ENCODE measurements at places on chromosomes 3 and 15.

DNA sequence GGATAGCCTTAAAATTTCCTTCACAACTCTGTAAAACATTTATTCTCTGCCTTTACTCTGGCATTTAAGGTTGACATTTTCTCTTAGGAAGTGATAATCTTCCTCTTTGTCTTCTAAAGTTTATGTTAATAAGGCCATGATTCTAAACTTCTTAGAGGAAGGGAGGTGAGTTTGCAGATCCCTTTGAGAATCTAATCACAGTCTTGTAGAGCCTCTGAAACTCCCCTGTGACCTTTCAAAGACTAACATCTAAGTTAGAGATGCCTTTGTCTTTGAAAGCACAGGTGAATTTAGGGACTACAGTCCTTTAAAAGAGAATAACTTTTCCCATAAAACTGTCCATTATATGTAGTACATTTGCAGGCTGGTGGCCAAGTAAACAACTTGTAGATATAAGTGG is 115.1 kb downstream of the PLCL2 start:
- no peak for DNase-seq

DNA sequence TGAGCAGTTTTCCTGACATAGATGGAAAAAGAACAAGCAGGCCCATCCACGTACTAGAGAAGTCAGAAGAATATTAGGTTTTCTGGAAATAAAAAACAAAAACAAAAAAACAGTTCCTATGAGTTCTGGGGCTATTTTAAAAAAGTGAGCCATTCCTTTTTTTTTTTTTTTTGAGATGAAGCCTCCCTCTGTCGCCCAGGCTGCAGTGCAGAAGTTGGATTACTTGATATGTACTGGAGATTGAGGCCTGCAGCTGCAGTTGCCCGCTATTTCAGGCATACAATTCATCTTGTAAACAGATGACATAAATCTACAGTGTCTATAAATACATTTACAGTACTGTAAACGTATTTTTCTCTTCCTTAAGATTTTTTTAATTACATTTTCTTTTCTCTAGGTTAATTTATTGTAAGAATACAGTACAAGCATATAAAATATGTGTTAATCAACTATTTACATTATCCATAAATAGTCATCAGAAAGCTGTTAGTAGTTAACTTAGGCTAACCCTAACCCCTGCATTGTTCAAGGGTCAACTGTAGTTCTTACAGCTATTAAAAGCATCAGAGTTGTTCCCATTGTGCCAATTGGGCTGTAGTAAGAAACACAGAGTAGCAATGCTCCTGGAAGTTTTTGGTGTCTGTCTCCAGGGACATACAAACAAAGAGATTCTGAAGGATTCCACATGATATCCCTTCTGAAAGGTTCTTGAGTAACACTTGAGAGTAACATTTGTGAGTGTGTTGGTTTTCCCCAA is 11.2 kb upstream of the ACTL6A start:
- DNase-seq, result no peak

DNA sequence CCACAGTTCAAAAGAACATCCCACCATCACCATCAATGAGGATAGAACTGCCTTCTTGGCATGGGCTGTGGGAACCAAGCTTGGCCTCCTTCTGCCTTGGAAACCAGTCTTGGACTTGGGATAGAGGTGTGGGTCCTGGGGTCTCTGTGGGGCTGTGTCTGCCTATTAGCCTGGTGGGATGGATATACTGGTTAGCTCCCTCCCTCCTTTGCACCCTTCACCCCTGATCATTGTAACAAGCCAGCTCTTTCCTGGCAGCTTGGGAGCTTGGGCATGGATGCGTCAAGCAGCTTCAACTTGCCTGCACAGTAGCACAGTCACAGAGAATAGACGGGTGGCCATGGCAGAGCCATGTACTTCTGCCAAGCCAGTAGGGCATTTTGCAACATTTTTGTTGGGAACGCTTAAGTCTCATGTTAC is 65.2 kb downstream of the SMAD6 start:
- DNase-seq, result no peak

DNA sequence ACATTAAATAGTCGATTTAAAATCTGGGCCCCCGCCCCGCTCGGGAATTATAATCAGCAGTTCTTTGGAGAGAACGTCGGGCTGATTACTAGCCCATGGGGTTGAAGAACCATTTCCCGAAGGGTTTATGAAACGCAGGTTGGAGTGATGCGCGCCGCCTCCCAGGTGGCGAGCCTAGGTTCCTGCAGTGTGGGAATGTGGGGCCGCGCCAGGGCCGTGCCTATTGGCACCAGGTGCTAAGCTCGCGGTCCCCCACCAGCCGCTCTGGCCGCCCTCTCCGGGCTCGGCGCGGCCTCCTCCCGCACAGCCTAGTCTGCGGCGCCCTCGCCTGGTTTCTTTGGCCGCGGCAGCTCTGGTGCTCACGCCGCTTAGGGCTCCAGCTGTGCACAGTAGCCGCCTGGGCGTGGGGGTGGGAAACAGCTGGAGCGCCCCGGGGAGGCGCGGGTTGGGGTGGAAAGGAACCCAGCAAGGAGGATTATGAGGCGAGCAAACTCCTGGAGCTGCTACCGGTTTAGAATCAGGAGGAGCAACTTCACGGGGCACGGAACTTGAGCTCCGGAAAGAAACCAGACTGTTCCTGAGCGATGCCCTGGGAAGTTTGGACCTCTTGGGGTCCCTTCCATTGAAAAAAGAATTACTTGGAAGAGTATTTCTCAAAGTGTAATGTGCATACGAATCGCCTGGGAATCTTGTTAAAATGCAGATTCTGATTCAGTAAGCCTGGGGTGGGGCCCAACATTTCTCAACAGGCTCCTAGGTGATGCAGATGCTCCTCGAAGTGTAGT is 5.6 kb upstream of the MECOM start:
- DNase-seq, result peak; percentile 59

- DNase-seq, result no peak
Measured at GRCh38 chr3:42719002-42719401, 16.4 kb upstream of the HHATL start.

- no peak for DNase-seq
Measured at GRCh38 chr15:39969002-39969394, 35.1 kb downstream of the EIF2AK4 start.

DNA sequence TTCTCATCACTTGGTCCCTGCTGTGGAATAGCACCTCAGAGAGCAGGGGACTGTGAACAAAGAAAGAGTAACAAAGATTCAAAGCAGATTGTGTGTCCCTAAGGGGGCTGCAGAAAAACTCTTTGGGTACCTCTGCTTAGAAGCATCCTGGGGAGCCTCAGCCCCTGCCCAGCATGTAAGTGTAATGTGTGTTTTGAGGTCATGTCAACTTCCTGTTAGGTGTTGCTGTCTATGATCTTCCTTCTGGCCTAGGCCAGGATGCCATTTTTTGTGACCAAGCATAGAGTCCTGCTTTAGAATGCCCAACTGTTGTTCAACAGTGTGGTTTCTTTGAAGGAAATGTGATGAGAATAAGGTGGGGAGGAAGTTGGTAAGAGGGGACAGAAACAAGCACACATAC is 77.1 kb upstream of the BCL6 start:
- no peak for DNase-seq

- no peak for DNase-seq
Measured at GRCh38 chr15:70415398-70415797, 317.7 kb upstream of the TLE3 start.

DNA sequence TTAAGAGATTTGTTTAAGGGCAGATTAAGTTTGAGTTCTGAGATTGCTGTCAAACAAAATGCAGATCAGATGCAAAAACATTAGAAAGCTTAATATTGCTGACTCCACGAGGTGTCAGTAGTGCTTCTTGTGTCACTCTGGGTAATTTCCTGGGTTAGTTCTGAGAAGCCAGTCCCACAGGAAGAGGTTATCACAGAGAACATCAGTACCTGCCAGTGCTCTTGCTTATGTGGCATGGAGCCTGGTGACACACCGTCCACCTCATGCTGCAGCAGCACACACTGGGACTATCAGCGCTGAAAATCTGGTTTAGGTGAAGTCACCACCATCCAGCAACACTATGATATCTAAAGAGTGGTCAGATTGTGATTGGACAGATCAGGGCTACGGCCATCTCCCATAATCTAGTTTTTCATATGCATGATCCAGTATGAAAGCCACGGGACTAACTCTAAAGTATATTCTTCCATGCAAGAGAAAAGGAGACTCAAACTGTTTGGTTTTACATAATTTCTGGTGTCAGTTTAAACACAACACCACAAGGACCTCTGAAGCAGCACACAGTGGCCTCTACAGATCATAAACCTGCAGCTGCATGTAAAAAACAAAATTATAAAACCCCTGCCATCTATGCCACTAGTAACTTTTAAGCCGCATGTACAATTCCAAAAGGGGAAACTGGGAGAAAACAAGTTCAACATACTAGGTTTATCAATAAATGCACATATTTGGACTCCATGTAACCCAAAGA is 36.1 kb upstream of the MYO5C start:
- DNase-seq, result peak; percentile 63

DNA sequence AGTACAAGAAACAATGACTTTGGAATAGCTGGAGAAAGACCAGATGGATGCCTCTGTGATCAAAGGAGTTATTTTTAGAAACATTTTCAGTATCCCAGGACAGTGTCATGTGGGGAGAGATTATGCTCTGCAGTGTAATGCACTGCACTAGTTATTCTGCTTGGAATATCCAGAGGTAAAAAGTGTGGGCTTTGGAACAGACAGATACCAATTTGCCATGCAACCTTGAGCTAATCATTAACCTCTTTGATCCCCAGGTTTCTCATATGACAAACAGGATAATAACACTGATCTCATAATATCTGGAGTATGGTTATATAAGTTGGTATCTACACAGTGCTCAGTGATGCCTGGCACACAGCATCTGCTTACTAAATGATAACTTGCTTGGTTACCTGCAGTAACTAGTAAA is 12.2 kb upstream of the SLC7A14 start:
- DNase-seq, result no peak

- no peak for DNase-seq
Measured at GRCh38 chr3:37625051-37625450, 236.6 kb upstream of the CTDSPL start.

- no peak for DNase-seq
Measured at GRCh38 chr15:73931441-73931840, 5.2 kb downstream of the LOXL1 start.

- no peak for DNase-seq
Measured at GRCh38 chr3:138394156-138394555, 40.3 kb upstream of the ESYT3 start.

DNA sequence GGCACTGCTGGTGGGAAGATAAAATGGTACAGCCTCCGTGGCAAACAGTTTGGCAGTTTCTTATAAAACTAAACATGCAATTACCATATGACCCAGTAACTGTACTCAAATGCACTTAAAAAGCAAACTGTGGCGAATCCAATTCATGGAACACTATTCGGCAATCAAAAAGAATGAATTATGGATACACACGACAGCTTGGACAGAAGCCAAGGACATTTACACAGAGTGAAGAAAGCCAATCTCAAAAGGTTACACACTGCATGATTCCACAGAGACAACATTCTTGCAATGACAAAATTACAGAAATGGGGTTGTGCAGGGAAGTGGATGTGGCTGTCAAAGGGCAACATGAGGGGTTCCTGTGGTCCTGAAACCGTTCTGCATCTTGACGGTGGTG is 122.1 kb upstream of the IQSEC1 start:
- DNase-seq, result no peak

DNA sequence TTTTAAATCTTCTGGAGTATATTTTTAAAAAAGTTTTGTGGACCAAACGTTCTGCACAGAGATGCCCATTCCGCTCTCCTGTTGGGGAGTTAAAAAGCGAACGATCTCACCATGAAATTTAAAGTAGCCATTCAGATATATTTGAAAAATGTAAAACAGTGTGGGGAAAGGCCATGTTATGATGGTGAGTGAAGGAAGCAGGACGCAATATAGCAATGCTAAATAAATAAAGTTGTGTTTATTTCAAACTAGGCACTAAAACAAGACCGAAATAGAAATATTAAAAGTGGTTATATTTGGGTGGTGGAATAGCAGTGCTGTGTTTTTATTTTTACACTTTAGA is 327 bp upstream of the CCDC13 start:
- DNase-seq, result no peak

DNA sequence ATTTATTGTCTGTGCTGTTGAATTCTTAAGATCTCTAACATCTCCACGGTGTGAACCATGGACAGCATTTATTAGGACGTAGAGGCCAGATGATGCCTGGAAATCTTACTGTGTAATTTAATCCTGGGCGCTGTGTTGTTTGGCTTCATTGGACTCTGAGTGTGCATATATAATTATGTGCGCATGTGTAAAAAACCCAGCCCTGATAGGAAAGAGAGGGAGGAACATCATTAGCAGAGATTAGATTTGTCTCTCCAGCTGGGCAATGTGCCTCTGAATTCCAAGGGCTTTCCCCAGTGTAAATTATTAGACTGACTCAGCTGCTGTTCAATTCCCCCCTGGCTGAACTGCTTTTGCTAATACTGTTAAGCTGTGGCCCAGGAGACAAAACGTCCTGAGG is 39.6 kb downstream of the MAP3K13 start:
- peak; percentile 65 for DNase-seq

- no peak for DNase-seq
Measured at GRCh38 chr15:70442211-70442610, 321.1 kb downstream of the UACA start.

DNA sequence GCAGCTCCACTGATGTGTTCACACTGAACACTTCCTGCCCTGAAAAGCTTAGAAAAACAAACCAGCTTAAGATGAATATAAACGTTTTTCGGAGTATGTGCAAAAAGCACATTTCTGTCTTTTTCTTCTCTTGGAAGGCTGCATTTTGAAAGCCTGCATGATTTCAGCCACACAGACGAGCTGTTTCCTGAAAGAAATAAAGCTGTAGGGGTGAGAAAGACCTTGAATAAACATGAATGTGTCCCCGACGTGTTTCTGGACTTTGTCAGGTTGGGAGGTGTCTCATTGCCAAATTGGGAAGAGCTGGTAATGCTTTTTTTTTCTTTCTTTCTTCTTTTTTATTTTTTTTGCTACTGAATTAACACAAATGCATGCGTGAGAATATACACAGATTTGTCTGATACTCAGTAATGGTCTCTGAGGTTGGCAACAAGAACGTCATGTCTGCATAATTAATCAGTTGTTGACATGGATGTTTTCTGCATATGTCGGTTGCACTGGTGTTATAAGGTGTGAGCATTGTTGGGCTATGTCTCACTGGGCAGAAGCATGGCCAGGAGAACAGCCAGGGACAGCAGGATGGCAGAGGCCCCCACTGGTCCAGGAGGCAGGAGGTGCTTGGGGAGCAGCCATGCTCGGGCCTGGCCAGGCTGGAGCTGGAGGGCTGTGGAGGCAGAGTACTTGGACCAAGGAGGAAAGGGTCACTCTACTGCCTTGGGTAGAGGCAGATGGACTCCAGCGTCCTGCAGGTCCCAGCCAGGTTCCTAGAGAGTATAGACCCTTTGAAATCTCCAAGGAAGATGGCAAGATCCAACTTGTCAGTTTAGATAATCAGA is 39.0 kb downstream of the ADAMTSL3 start:
- no peak for DNase-seq

Data from iris pigment epithelial cell (primary cell).